ENCODE measurements at places on chromosomes 5 and 9.

DNA sequence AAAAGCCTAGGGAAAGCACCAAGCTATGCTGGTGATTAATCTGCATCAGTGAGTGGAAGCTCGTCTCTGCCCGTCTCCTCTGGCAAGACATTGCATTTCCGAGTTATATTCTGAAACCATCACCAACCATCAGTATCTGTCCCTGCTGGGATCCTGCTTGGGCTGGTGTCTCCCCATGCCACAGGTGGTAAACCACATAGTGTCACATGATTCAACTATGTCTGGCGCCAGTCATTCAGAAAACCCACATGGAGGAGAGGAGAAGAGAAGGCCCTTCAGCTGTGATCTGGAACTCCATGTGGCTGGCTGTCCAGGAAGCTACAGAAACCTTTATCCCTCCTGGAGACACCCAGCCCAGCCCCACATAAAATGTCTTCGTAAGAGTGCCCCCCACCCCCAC, 4.8 kb downstream of the IL9 start:
- no peak for DNase-seq

GRCh38 chr9:91811024-91811909, 138.8 kb downstream of the ROR2 start:
- DNase-seq = no peak

- no peak for DNase-seq
These were observed 68.9 kb upstream of the LPAR1 start for GRCh38 chr9:111107141-111107540.

DNA sequence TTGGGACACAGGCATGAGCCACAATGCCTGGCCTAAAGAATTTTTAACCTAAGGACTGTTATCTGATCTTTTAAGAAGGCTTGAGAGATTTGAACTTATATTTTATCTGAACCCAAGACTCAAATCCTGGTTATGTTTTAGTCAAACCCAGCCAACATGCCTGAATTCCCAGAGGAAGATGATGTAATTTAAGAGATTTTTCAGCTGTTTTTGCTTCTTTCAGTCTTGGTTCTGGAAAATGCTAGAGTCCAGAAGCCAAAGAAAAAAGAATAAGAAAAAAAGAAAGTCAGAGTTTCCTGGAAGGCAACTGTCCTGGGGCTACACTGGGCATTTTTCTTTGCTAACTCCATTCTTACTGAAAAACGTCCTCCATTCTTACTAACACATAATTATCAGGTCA, 85.8 kb downstream of the SNX18 start:
- no peak for DNase-seq

GRCh38 chr5:16558984-16559629, 57.7 kb downstream of the RETREG1 start:
- no peak for DNase-seq

DNA sequence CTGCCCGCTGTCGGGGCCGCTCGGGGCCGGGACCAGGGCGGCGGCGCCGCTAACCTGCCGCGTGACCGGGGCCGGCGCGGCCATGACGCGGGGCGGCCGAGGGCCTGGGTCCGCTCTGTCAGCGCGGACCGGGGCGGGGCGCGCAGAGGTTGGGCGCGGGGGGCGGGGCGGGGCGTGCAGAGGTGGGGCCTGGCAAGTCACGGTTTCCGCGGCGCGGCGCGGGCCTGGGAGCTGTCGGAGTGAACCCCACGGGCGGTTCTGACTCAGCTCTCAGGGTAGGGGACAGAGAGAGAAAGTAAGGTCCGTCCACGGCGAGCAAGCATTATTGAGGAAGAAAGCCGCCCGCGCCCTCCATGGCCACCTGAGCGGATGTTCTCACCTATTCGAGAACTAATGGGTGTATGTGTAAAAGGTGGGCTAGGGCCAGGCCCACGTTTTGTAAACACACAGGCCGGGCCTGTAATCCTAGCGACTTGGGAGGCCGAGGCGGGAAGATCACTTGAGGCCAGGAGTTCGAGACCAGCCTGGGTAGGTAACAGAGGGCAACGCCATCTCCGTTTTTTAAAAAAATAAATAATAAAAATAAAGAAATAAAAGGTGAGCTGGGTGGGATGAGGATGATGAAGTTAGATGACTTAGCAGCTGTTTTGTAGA, at the start of gene PRXL2C:
TSS of gene PRXL2C (minus strand) at position 120 of the 654 bp plus-strand sequence. CDS start at position 84, 36 bp downstream.
- no peak for DNase-seq

Data from DMS 273 treated with DMSO at 0.1 percent for 48 hours (cell line).